Fibroblast of skin of left quadriceps (primary cell): ENCODE measurements at places on chromosomes 1 and 21.

- DNase-seq, result no peak
These were observed 11.2 kb upstream of the RRP15 start for GRCh38 chr1:218273762-218274479.

GRCh38 chr1:101964708-101965107, 32.0 kb downstream of the OLFM3 start:
- no peak for DNase-seq

- DNase-seq, result no peak
These were observed 45.9 kb downstream of the LUZP1 start for GRCh38 chr1:23122796-23123195.

DNA sequence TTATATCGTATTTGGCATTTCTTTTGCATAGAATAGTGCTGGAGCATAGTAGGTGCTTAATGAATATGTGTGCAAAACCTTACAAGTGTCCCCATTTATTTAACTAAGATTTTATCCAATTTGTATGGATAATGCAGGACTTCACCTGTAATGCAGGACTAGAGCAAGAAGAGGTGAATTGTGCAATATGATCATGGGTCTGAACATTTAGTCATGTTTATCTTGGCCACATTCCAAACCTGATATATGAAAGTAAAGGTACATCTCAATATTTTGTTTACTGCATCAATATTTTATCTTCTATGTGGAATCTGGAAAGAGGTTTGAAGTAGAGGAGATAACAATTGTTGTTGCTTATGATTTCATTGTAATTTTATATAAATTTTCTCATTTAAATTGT, 1626.7 kb upstream of the B3GALT2 start:
- DNase-seq, result no peak

- no peak for DNase-seq
These were observed 1.1 kb upstream of the AGO1 start for GRCh38 chr1:35881850-35882273.

DNA sequence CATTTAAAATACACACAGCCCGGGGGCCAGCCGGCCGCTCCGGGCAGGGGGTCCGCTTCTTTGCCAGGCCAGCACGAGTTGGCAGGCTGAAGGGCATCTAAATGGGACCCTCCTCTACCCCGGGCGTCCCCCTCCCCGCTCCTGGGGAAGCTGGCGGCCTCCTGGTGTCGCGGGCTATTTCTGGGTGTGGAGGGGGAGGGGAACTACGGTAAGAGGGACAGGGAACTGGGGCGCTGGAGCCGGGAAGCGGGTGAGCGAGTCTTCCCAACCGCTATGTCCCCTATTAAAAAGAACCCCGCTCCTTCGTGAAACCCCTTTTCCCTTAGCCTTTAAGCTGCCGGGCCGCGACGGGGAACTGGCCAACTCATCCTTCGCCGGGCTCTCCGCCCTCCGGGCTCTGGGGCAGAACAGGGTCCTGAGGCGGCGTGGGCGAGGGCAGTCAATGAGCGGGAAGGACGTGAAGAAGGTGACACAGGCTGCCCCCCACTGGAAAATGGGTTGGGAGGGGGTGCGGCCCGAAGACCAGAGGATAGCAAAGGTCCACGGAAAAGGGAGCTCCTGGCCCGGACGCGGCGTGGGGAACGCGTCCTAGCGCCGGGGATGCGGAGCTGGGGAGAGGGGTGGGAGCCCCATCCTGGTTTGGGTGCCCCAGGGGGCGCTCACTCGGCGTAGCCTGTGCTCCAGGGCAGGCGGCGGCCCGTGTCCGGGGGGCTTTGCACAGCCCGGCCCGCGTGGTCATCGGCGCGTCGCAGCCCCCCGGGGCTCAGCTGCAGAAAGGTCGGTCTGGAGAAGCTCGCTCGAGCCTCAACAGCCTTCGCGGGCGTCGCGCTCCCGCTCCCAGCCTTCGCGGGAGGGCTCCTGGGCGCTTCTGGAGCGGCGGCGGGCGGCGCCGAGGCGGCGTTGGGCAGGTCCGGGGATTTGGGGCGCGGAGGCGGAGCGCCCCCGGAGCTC, 544 bp downstream of the PPM1J start:
- no peak for DNase-seq

GRCh38 chr1:185317886-185318310, 855 bp upstream of the IVNS1ABP start:
- no peak for DNase-seq

DNA sequence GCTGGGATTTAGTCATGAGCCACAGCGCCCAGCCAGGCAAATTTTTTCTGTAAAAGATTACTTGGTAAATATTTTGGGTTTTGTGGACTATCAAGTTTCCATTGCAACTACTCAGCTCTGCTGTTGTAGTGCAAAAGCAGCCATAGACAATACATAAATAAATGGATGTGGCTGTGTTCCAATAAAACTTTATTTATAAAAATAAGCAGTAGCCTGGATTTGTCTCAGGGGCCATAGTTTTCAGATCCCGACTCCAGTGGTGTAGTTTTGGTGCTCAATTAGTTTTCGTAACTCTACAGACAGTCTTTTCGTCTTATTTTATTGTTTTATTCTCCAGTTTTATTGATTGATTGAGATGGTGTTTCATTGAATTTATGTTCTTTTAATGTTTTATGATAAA, 80.1 kb upstream of the IVNS1ABP start:
- no peak for DNase-seq
